ENCODE measurements at places on chromosomes 16 and 17.
A peak's percentile ranks its signal among the peaks of the same experiment; 100 is the strongest.

- DNase-seq: peak; percentile 93
These were observed 9.2 kb downstream of the RARA start for GRCh38 chr17:40317880-40318829.

DNA sequence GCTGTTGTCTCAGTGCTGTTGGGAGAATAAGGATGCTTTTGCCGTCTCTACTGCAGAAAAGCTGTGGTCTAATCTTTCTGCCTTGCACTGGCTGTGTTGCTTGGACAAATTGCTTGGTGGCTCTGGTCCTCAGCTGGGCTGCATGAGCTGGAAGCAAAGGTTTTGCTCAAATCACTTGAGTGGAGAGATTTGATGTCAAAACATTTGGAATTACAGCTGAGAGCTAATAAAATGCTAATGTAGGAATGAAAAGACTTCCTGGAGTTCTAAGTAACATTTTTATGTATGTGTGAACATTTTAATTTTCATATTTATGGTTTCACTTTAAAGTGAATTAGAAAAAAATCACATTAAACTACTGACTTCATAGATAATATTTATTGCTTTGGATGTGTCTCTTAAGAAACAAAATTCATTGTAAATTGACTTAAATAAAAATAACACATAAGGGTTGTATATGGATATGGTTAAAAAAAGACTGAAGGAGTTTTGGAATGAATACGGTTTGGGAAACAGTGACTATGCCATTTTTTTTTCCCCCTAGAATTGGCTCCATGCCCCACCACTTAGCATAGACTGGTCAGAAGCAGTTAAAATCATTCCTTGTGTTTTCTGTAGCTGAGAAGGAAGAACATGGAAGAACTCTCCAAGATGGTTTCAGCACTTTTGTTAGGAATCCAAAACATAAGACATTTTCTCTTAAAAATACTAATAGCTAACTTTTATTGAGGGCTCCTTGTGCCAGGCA, 39.2 kb upstream of the FAM20A start:
- DNase-seq: no peak

- no peak for DNase-seq
These were observed 25.3 kb downstream of the LITAF start for GRCh38 chr16:11561454-11561805.

DNA sequence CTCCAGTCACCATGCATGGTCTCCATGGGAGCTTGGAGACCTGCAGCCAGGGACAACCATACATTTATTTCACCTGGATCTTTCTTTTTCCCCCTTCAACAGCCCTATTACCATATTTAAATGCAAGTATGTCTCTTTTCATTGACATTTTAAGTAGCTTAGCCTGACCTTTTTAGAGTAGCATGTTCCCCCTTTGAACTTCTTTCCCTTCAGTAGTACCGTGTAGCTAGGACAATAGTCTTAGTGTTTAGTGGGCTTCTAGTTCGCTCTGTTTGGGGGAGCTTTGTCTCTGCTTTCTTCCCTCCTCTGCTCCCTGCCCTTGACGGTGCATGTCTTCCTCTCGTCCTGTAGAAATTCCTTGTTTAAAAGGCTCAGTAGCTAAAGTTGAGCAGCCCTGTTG, 94.6 kb downstream of the CCDC182 start:
- no peak for DNase-seq

GRCh38 chr16:5863071-5863606, 765.5 kb upstream of the EEF2KMT start:
- no peak for DNase-seq

DNA sequence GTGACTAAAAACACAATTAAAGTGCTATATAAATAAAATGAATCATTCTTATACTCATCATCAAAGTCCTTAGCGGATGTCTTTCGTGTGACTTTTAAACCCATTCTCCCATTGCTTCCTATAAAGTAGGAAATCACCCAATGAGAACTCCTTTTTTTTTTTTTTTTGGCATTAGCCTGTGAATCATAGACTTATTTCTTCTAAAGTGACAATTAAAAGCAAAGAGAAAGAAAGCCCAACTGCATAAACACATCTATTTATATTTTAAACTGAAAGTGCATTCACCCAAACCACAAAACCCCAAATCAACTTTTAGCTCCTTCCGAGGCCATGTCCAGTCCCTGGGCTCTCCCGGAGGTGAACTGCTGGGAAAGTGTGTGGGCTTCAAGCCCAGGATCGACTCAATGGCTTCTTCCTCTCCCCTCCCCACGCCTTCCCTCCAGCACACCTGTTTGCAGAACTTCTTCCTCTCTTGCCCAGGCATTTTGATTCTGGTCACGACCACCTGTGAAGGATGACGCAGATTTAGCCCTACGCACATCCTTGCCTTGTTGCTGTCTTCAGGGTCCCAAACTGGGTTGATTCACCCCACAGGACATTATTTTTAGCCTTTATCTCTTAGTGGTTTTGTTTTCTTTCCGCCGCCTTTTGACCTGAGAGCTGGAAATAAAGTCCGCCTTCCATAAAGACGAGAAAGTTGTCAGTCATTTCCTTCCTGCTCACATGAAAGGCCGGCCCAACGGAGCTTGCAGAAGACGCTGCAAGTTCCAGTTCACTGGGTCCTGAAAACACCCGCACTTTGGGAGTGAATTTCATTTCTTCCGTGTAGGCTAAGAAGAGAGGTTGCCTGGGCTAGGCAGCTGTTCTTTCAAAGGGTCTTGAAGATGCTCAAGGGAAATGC, 166.8 kb downstream of the MAP2K6 start:
- DNase-seq: no peak

- DNase-seq: no peak
These were observed 583.1 kb upstream of the SALL1 start for GRCh38 chr16:51734220-51734619.

DNA sequence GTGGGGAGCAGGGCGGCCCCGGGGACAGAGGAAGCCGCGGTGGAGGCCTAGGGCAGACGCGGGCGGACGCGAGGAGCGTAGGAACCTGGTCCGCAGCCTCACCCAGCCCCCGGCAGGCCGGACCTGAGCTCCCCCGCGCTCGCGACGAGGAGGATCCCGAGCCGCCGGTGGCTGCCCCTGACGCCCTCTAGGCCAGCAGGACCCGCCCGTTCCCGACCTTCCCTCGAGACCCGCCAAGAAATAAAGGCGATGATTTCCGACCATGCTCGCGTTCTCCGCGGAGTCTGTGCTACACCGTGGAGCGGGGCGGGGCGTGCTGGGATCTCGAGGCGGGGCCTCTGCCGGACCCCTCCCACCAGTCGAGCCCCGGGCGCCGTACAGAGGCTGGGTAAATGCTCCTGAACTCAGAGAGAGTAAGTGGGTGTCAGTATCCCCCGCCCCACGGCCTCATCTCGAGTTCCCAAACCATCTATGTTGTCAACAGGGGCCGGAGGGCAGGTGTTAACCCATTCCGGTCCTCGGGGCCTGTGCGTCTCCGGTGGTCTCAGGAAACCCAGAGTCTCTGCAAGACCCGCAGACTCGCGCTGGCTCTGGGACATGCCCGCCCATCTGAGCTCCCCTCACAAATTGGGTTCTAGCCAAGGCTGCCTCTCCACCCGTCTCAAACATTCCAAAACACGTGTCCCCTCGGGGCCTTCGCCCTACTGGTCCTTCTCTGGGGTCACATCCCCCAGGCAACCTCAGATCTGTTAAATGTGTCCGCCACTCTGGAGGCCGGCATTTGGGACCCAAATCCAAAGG, 13.7 kb downstream of the SYCE1L start:
- peak; percentile 89 for DNase-seq

DNA sequence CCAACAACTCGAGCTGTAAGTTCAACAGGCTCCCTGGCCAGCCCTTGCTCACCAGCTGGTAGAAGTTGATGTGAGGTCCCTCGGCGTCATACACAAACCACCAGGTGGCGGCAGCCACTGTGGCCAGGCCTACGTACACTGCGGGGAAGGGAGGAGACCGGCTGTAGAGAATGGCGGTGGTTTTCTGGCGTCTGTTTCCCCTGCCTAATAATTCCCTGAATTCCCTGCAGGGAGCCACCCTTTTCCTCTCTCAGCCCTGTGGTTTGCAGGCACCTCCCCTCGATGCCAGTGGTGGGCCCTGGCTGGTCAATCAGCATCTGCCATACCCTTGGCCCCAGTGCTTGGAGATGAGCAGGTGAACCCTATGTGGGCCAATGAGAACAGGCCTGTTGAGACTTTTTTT, 18.9 kb upstream of the P2RX1 start:
- DNase-seq: peak; percentile 73

DNA sequence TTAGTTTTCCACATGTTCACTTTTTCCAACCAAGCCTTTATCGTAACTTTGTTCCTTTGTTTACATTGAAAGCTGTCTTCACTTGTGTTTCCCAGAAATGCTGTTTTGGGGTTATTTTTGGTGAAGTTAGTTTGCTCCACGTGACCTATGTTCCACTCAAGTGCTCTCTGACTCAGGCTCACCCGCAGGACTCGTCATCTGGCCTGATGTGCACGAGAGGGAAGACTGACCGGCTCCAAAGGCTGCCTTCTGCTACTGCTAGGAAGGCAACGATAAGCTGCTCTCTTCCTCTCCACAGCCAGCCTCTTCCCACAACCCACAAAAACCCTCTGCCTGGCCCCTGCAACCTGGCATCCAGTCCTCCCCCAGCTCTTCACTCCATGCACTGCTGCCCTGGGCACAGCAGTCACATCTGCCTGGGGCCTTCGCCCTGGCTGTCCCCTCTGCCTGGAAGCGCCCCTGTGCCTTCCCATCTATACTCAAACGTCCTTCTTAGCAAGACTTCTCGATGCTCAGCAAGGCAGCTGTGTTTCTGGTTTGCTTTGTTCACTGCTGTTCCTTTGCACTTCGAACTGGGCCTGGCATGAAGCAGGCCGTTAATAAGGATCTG, 28.0 kb downstream of the ZCCHC14 start:
- no peak for DNase-seq

DNA sequence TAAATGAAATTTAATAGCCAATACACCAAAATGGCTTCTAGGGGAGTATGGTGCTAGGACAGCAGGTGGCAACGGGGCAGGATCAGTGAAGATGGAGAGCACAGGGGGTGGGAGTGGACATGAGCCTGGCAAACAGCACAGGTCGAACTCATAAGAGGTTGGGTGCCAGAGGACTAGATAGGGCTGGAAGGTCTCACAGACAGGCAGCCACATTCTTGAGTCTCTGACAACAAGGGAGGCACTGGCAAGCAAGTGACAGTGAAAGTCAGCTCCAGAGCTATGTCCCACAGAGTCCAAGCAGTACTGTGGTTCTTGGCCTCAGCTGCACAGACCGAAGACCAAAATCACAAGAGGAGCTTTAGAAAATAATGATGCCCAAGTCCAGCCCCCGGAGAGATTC, 61.2 kb downstream of the USP31 start:
- DNase-seq: no peak

GRCh38 chr16:82263521-82264143, 93.6 kb upstream of the MPHOSPH6 start:
- DNase-seq: peak; percentile 57

DNA sequence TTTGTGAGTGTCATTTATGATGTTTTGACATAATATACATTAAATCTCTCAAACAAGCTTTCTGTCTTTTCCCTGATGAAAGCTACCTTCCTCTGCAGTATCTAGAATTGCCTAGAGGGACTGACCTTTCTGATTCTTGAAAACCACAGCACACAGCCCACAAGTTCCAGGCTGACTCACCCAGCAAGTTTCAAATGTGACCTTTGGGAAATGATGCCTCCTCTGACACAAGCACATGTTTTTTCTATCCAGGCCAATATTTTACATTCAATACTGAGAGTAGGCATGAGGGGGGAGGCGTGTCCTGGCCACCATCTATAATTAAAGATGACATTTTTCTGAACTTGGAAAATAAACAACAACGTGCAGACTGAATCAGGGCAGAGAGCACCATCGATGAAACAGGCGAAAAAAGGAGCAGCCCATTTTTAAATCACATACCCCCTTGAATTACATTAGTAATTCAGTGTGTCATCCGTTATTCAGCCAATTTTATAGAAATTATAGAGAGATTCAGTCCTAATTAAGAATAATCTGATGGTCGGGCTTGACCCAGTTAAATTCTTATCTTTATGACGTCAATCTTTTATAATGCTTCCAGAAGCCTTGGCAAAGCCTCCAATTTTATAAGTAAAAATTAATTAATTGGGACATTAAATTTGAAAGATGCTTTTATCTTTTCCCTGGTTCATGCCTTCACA, 292.6 kb upstream of the CDH11 start:
- no peak for DNase-seq

DNA sequence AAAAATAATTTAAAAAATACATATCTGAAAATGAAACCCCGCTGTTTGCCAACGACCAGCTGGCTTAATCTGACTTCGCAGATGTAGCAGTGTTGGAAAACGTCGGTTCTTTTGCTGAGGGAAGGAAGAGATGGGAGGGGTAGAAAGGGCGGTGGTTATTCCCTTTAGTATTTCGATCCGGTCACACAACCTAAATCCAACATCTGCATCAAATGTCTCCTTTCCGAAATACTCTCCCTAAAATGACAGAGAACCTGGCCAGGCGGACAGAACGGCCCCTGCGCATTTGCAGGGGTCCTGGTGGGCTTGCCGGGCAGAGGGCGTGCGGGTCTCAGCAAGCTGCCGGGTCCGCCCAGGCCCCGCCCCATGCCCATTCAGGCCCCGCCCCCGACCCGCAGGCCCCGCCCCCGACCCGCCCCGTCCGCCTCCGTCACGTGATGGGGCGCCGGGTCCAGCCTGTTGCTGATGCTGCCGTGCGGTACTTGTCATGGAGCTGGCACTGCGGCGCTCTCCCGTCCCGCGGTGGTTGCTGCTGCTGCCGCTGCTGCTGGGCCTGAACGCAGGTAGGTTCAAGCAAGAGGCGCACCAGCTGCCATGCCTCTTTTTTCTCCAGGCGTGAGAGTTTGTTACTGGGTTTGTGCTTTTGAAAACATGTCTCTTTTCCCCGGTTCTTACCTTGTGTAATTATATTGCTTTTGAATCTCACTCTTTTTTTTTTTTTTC, at the start of gene SCPEP1:
Gene SCPEP1 (plus strand): TSS at position 459 of the 723 bp plus-strand sequence. CDS start 29 bp downstream, at position 488.
- DNase-seq: peak; percentile 85

DNA sequence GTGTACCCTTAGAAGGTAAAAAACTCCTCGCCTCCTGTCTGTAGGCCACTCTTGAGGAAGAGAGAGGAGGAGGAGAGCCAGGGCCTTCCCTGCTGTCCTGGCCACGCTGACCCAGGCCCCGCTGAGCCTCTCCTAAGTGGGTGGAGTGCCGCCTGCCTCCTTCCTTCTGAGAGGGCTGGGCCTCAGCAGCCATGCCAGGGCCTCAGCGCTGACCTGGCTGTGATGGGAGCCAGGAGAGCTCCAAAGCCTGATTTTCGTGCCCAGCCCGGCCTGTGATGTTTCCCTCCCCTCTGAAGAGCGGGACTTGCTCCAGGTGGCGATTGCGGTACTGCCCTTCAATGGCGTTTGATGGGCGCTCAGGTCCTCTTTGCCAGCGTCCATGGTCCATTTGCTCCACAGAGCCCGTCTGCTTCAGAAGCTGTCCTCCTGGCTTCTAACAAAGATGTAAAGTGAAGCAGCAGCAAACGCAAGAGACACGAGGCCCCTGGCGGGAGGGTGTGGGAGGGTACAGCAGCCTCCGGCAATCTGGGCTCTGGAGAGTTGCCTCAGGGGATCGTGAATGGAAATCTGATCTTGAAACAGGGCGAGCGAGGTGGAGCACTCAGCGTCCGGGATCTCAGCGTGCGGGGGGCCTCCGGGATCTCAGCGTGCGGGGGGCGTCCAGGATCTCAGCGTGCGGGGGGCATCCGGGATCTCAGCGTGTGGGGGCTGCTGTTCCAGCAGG, 93.5 kb downstream of the NPIPB11 start:
- peak; percentile 79 for DNase-seq

GRCh38 chr17:3643889-3644349, 7.4 kb downstream of the CTNS start:
- DNase-seq: no peak

GRCh38 chr17:27553019-27553511, 77.9 kb upstream of the LGALS9 start:
- DNase-seq: no peak
